ENCODE measurements at places on chromosomes 4 and X. TPM values are rescaled to one million over a fixed set of nuclear protein-coding genes. Genes with fewer than 3 reads are reported as not detected.

DNA sequence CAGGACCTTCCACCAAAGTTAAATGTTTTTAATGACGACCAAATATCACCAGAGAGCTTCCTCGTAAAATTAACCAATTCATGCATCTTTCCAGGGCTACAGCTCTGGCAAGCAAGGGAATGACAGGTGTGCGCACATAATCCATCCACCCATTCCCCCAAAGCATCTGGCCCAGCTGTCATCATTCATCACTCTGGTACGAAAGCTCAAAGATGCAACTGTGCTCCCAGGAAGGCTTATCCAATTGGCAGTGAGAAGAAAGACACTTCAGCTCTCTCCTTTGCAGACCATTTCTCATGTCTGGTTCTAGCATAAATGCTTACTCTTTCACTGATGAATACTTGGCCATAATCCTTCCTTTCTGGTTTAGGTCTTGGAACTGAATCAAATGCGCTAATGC is 139.2 kb downstream of the NSUN7 start:
- H3K4me3 ChIP-seq: no peak overlapping the region
- no peak overlapping the region for H3K27ac ChIP-seq
- DNase-seq: no peak

TMSB15A gene
- total RNA-seq: 0.69 TPM

PCYT1B gene
- total RNA-seq: 0.61 TPM

DNA sequence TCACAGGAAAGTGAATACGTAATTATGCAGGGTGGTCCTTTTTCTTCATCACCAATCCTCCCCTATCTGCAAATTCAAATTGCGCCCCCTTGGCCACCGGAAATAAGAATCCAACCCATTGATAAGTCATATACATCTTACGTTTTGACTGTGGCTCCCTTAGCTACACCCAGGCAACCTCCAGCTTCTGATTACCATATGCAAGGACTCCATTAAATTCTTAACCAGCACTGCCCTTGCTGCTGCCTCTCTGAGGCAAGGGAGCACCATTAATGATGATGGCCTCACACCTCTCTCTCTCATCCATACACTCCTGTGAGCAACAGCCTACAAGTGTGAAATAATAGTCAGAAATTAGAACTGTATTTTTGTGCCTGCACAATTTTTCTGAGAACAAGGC is 106.0 kb upstream of the NOCT start:
- H3K36me3 ChIP-seq: no peaks in the 10 kb centered on the region
- H3K4me1 ChIP-seq: no peaks in the 10 kb centered on the region
- H3K27ac ChIP-seq: no peak overlapping the region
- no peak for DNase-seq

YY2 gene
- 1.2 TPM for total RNA-seq

GRCh38 chr4:140450352-140450751 is 22.9 kb upstream of the CLGN start:
- H3K4me1 ChIP-seq: no peaks in the 10 kb centered on the region
- H3K27me3 ChIP-seq: peaks cover 3% of the 10 kb centered on the region
- no peak overlapping the region for H3K27ac ChIP-seq
- no peak for DNase-seq
- no peak overlapping the region for H3K4me3 ChIP-seq
- no peaks in the 10 kb centered on the region for H3K36me3 ChIP-seq

DDX53 gene
- not detected for total RNA-seq

OTOP1 gene
- not detected for total RNA-seq

GRCh38 chr4:21900211-21900610 is 48.4 kb downstream of the KCNIP4 start:
- H3K36me3 ChIP-seq: no peaks in the 10 kb centered on the region
- no peaks in the 10 kb centered on the region for H3K27me3 ChIP-seq
- H3K4me3 ChIP-seq: no peak overlapping the region
- no peaks in the 10 kb centered on the region for H3K4me1 ChIP-seq
- H3K27ac ChIP-seq: no peak overlapping the region

GRCh38 chrX:4925911-4926310 is 1212.5 kb upstream of the PRKX start:
- H3K27ac ChIP-seq: no peak overlapping the region
- no peak overlapping the region for H3K4me3 ChIP-seq
- H3K27me3 ChIP-seq: no peaks in the 10 kb centered on the region
- H3K36me3 ChIP-seq: no peaks in the 10 kb centered on the region
- no peaks in the 10 kb centered on the region for H3K4me1 ChIP-seq

DNA sequence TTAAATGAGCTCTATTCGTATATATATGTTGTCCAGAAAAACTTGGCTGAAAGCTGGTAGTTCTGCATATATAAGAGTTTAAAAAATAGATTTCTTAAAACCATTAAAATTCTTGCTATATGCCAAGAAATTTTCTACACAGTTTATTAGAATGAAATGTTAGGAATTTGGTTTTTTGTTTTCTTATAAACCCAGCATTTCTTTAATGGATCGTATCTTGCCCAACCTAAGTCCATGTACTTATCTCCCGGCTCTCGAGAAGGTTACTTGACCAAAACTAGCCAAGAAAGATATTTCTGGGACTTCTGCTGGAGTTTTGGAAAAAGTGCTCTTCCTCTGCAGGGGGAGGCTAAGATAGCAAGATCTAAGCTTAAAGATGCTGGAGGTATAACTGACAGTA is 4.7 kb upstream of the ASB5 start:
- H3K36me3 ChIP-seq: no peaks in the 10 kb centered on the region
- H3K4me1 ChIP-seq: no peaks in the 10 kb centered on the region
- H3K27me3 ChIP-seq: no peaks in the 10 kb centered on the region
- H3K27ac ChIP-seq: no peak overlapping the region
- H3K4me3 ChIP-seq: no peak overlapping the region

GRCh38 chr4:78781924-78782323 is 5.8 kb downstream of the BMP2K start:
- no peak overlapping the region for H3K27ac ChIP-seq
- H3K4me3 ChIP-seq: no peak overlapping the region
- DNase-seq: no peak

GRCh38 chr4:150206265-150206664 is 128.0 kb downstream of the DCLK2 start:
- peaks cover 12% of the 10 kb centered on the region for H3K4me1 ChIP-seq
- H3K36me3 ChIP-seq: no peaks in the 10 kb centered on the region
- no peak overlapping the region for H3K4me3 ChIP-seq
- H3K27me3 ChIP-seq: no peaks in the 10 kb centered on the region
- no peak for DNase-seq

GRCh38 chrX:40773809-40774208 is 38.5 kb upstream of the MED14 start:
- H3K4me1 ChIP-seq: peaks cover 9% of the 10 kb centered on the region
- H3K27ac ChIP-seq: no peak overlapping the region
- H3K36me3 ChIP-seq: no peaks in the 10 kb centered on the region
- peak; percentile 28 for DNase-seq

All from adrenal gland (tissue), 19 donors.